ENCODE measurements at places on chromosomes 2 and 18.

DNA sequence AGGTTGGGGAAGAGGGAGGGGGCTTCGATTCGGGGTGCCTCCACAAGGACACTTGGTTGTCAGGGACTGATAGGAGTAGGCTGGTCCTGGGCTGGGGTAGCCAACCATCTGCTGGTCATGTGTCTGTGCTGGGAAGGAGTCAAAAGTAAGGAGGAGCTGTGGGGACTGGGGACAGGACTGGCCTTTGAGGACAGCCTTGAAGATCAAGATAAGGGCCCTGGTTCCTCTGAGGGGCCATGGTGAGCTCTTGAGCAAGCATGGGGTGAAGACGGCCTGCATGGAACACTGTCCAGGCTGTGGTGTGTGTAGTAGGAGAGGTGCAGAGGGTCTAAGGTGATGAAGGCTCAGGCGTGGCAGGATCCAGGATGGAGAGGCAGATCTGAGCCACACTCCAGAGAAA is 1.7 kb downstream of the CYP27A1 start:
- DNase-seq, result no peak

DNA sequence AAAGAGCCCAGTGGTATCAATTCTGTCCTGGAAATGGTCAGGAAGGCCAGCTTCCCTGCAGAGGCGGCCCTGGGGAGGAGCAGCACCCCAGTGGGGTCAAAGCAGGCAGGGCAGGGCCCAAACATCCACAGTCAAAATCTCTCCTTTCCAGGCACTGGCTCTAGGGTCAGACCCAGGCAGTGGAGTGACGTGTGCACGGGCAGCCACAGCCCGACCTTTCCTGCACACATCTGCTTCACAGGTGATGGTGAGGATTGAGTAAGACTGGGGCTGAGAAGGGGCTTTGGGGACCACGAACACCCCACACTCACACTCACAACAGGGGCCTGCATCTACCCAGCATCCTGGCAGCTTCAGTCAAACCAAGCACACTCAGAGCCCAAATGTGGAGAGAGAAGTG is 97.8 kb upstream of the GLI2 start:
- DNase-seq, result no peak

DNA sequence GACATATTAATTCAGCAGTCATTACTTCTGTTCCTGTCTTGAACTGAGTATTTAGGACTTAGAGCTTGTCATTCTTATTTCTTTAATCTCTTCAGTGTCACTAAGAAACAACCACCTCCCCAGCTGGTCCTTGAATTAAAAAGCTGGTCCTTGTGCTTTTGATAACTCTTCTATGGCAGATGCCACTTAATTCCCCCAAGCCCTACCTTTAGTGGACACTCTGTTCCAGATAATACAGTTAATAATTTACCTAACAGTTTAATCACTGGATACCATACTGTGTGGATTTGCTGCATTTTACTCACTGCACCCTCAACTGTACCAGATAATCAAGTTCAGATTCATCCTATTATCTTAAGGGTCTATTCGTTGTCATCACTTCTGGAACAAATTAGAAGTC is 73.1 kb downstream of the SKA1 start:
- DNase-seq, result no peak

DNA sequence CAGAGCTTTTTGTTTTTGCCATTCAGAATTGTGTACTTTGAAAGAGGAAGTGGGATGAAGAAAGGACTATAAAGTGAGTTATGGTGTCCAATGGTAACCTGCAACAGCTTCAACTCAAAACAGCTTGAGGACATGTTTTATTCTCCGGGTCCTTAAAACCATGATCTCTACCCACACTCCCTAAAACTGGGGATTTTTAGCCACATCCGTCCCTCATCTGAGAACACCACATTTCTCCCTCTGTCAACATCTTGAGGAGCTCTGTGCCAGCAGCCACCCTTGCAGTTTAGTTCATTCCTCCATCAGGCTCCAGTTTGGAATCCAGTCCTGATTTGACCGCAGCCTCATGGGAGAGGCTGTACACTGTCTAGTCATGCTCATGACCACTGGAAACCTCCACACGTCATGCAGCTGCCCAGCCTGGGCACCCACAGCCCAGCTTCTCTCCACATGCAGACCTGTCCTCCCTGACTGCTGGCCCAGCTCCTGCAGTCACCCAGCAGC is 62.6 kb downstream of the C18orf63 start:
- no peak for DNase-seq

DNA sequence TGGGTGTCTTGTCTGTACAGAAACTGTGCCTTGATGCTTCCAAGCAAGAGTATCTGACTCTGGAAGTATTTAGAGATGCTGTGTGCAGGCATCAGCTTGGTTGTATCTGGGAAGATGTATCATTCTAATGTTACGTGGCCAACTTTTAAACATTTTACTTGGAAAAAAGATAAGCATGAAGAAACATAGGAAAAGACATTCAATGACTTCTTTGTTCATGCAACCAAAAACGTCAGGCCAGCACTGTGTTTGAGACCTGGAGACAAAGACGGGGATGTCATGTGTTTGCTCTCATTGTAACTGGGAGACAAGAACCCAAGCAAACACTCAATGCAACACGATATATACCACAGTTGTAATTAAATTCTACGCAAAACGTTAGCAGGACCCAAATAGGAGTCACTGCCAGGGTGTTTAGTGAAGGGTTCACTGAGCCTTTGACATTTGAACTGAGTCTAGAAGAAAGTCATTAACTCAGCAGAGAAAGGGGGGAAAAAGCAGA is 8.9 kb upstream of the SESTD1 start:
- DNase-seq, result no peak

DNA sequence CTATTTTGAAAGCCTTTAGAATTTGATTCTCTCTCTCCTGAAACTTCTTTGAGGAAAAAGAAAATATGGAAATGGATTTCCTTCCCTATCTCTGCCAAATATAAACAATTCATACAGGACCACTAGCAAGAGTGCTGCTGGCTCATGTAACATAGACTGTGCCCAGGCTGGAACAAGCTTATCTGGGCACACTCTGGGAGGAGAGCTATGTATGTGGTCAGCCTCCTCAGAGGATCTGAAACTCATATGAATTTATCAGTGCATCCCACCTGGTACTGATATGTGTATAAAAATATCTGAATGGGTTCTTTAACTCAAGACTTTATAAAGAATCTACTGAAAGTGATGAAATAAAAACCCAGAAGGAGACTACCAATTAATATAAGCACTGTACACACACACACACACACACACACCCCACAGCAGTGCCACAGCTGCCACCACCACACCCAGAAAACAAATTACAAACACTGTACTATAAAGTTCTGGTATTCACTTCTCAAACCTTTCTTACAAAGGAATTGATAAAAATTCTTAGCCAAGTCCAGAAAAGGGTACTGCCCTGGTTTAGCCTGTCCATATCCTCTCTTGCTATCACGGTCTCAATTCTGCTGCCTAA is 115.6 kb downstream of the IRS1 start:
- no peak for DNase-seq

GRCh38 chr2:68687018-68687417 is 43.6 kb downstream of the PROKR1 start:
- no peak for DNase-seq

- DNase-seq, result peak; percentile 49
These were observed 117.1 kb upstream of the STPG4 start for GRCh38 chr2:47272031-47272864.

GRCh38 chr2:222671259-222672067 is at the start of gene MOGAT1:
TSS of gene MOGAT1 (plus strand) at chr2:222671658. CDS start at chr2:222671786, 128 bp downstream.
- no peak for DNase-seq

GRCh38 chr2:226934546-226935201 is 98.8 kb downstream of the RHBDD1 start:
- DNase-seq, result no peak

DNA sequence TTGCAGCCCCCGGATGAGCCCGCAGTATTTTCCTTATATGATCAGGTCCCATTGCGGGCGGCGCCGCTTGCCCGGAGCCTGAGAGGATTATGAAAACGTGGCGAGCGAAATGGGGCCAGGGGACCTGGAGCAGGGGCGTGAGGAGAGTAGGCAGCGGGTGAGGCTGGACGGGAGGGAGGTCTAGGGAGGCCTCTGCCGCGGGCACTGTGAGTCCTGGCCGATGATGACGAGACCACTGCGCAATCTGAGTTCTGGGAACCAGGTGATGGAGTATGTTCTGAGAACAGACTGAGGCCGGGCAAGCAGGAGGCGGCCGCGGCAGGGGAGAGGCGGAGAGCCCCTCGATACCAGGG is 790 bp upstream of the ACAA2 start:
- DNase-seq, result peak; percentile 52

DNA sequence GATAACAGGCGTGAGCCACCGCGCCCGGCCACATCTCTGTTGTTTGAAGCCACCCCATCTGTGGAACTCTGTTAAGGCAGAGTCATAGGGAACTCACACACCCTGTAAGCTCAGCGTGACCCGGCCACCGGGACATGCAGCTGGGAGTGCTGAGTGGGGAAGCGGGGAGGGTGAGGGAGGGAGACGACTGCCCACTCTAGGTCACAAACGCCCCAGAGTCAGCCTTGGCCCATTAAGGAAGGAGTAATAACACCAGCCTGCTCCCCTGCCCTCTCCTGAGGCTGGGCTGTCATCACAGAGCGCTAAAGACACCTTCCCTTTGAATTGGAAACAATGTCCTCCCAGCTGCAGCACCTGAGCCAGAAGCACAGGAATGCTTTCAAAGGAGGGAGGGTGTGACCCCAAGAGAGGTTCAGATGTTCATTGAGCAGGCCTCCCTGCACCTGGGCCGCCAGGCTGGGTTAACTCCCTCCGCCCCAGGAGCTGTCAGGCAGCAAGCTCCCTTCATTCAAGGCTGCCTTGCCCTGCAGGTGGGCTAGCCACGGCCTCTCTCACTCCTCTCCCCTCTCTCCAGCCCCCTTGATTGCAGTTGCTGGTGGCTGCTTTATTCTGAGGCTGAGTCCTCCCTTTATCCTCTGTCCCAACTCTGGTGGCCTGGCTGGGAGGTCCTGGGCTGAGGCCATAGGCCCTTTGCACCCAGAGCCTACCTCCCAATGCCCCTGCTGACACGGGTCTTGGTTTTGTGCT is 77.2 kb upstream of the HPCAL1 start:
- DNase-seq, result no peak

GRCh38 chr2:33521791-33522281 is 45.4 kb downstream of the RASGRP3 start:
- no peak for DNase-seq

- DNase-seq, result no peak
These were observed 520.1 kb downstream of the PIK3C3 start for GRCh38 chr18:42475157-42475556.

DNA sequence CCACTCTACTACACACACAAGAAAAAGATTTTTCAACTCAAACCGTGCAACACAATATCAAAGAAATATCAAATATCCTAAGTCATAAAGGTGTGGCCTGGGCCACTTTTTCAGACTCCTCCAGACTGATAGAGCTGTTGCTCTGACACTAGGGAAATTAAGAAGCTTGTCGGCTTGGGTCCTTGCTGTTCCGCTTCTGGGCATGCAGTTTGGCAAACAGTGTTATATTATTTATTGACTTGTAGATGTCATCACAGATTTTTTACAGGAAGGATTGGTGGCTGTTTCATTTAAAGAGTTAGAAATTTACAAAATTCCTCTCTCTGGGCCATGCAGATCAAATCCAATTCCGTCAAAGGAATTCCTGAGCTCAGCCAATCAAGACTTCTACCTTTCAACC is 98.3 kb upstream of the MSH2 start:
- DNase-seq, result no peak

DNA sequence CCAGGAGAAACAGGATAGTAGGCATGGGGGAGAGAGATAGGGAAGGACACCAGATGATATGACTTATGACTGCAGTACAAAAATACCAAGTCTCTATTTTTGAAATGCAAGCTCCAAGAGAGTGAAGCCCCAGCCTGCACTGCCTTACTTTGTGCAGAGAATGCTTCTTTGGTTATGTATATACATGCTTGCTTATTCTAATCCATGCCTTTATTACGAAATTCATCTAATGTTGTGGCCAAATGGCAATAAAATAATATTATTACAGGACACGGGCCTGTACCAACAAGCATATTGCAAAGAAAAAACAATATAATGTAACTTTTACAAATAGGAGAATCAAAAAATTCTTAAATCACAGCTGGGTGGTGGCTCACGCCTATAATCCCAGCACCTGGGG is 110.8 kb downstream of the BCL11A start:
- DNase-seq, result no peak

DNA sequence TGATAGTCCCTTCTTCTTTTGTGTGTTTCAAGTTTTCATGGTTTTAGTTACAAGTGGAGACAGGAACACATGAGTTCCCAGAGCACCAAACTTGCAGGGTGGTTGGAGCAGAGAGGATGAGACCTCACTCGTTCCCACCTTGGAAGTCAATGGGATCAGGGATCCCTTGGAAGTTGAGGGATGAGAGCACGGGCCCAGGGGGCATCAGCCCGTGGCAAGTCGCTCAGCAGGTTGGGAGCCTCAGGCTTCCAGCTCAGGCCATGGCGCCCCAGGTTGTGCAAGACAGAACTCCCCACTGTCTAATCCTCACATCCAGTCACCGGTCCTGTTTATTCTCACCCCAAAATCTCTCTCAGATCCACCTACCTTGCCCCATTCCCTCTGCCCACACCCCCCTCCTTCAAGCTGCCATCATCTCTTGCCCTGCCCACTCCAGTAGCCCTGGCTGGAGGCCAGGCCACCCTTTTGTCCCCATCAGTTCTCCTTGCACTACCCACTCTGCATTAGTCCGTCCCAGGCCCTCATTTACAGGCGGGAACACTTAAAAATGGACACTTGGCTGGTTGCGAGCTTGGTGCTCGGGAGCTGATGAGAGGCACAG is 37.6 kb upstream of the FOSL2 start:
- DNase-seq, result no peak

- DNase-seq, result peak; percentile 25
These were observed 598 bp downstream of the CCDC93 start for GRCh38 chr2:118013221-118013723.

GRCh38 chr2:44358503-44358902 is 2.8 kb downstream of the PREPL start:
- DNase-seq, result peak; percentile 27

Measured in stimulated activated CD4-positive, alpha-beta T cell treated with anti-CD3 and anti-CD28 coated beads, Interleukin-4, amount 100 ng/mL, for 24 hours (primary cell).